Neural progenitor cell (in vitro differentiated cells): ENCODE measurements at places on chromosomes 5 and 9. TPM values are rescaled to one million over a fixed set of nuclear protein-coding genes. Genes with fewer than 3 reads are reported as not detected.

Gene CTNND2
- total RNA-seq: 13.9 and 14.2 TPM in 2 replicates

DNA sequence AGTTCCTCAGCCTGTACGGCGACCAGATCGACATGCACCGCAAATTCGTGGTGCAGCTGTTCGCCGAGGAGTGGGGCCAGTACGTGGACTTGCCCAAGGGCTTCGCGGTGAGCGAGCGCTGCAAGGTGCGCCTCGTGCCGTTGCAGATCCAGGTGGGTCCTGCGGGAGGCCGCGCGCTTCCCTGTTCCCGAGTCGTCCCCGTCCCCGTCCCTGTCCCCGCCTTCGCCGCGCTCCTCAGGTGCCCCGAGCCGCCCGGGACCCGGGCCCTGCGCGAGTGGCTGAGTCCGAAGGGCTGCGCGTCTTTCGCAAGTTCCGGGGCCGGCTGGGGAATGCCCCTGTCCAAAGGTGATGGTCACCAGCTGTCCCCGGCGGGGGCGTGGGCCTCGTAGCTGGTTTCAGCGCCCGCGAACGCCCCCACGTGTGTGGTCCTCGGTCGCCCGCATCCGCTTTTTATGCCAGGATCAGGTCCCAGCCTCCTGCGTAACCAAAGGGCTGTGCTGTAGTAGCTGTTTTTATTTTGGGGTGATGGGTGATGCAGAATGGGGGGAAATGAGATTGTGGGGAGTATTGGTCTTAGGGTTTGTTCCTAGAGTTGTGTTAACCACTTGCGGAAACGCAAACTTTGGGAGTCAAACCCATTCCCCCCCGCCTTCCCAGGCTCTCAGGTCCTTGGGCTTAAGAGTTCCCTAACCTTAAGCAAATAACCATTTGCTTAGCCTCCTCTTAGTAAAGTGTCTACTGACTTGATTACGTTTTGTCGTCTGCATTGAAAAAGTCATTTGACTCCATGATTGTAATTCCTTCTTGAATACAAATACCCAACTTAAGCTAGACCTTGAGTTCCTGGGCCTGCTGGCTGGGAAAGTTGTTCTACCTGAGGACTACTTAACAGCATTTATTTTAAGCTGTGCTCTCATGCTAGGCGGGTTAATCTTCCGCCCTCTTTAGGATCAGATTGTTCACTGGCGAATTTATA lies 663 bp downstream of the ISOC1 start:
- no peaks in the 10 kb centered on the region for H3K36me3 ChIP-seq
- peak overlapping the region; percentile 64 for H3K4me3 ChIP-seq
- peak; percentile 78 for DNase-seq
- peaks cover 37% of the 10 kb centered on the region for H3K27me3 ChIP-seq
- peaks cover 9% of the 10 kb centered on the region for H3K4me1 ChIP-seq

Gene SPATA31A3
- not detected in 2 replicates for total RNA-seq

Gene TLE1
- 51.9 and 54.7 TPM in 2 replicates for total RNA-seq

DNA sequence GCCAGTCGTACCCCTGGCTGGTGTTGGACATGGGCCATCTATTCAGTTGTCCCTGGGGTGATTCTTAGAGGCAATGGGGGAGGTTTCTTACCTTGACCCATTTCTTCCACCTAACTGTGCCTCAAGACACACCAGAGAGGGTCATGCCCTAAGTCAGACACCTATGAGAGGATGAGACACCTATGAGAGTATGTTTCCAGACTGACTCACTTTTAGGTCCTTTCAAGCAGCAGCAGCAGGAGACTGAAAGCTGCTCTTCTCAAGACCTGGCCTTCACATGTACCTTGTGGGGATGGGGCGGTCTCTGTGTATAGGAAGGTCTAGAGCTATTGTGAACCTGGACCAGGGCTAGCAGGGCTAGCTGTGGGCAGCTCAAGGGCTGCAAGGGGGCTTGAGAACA lies 130.1 kb downstream of the TENT4A start:
- H3K4me1 ChIP-seq: no peaks in the 10 kb centered on the region
- H3K36me3 ChIP-seq: no peaks in the 10 kb centered on the region
- H3K27ac ChIP-seq: no peak overlapping the region
- no peak for DNase-seq
- no peak overlapping the region for H3K4me3 ChIP-seq

GRCh38 chr5:94693043-94693822 lies 74.8 kb downstream of the SLF1 start:
- no peak overlapping the region for H3K4me3 ChIP-seq
- peak; percentile 40 for DNase-seq
- H3K4me1 ChIP-seq: no peaks in the 10 kb centered on the region
- H3K36me3 ChIP-seq: peaks cover 10% of the 10 kb centered on the region
- H3K27me3 ChIP-seq: no peaks in the 10 kb centered on the region

DNA sequence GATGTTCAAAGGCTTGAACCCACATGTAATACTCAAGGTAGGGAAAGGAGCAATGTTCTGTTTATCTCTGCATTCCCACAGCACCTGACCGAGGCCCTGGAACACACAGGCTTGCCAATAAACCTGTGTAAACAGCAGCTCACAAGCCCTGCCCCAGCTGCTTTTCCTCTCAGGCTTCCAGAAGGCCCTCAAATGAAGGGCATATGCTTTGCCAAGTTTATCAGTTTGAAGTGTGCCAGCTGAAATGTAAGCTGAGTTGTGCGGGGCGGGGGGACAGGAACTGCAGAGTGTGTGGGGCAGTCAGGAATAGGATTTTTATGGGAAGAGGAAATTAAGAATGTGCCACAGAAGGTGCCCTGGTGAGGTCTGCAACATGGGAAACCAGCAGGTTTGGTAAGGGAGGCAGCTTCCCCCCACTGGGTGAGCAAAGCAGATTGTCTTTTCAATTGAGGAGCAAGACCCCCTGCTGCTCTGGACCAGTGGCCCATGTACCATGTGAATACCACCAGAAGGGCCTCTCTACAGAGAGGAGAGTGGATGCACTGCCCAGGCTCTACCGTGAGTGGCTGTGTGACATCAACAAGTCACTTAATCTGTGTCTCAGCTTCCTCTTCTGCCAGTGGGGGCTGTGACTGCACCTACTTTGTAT lies 194.8 kb downstream of the SPOCK1 start:
- no peaks in the 10 kb centered on the region for H3K27me3 ChIP-seq
- H3K4me1 ChIP-seq: peaks cover 19% of the 10 kb centered on the region
- no peak for DNase-seq
- H3K4me3 ChIP-seq: no peak overlapping the region

GRCh38 chr5:125928663-125929062 lies 494.5 kb upstream of the GRAMD2B start:
- H3K36me3 ChIP-seq: no peaks in the 10 kb centered on the region
- H3K27ac ChIP-seq: no peak overlapping the region
- no peak overlapping the region for H3K4me3 ChIP-seq
- no peak for DNase-seq

DNA sequence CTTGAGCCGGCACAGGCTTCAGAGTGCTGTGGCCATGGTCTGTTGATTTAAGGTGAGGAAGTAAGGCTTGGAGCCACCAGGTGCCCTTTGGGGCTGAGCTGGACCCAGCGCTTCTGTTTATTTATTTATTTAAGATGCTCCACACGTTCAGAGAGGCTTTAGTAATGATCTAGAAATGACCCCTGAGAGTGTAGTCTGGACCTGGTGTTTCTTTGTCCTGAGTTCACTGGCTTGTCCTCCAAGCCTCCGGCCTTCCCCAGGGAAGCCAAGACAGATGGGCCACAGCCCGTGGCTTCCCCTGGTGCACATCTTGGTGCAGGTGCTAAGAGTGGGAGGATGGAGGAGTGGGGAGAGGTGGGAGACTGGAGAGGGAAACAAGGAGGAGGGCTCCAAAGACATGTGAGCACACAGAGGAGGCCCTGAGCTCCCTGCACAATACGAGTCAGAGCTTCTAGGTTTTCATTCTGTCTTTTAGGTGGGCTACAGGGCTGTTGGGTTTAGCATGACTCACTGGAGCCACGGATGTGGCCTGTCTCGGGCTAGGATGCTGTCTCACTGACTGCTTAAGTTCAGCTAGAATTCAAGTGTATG lies 56.9 kb downstream of the AHRR start:
- H3K27ac ChIP-seq: no peak overlapping the region
- H3K27me3 ChIP-seq: peaks cover 30% of the 10 kb centered on the region
- H3K36me3 ChIP-seq: no peaks in the 10 kb centered on the region
- peaks cover 1% of the 10 kb centered on the region for H3K4me1 ChIP-seq
- no peak overlapping the region for H3K4me3 ChIP-seq
- no peak for DNase-seq

- H3K27ac ChIP-seq: peak within 1 kb of the TSS; percentile 90
- no peaks in the 10 kb centered on the region for H3K36me3 ChIP-seq
- peak; percentile 99 for DNase-seq
These were observed at the start of gene BRD3 for GRCh38 chr9:134067904-134068743. Gene BRD3 (minus strand): TSS chr9:134068026. CDS start chr9:134053477, 14,549 bp downstream.

Gene PPP1R26
- total RNA-seq: 23.0 and 48.7 TPM in 2 replicates

DNA sequence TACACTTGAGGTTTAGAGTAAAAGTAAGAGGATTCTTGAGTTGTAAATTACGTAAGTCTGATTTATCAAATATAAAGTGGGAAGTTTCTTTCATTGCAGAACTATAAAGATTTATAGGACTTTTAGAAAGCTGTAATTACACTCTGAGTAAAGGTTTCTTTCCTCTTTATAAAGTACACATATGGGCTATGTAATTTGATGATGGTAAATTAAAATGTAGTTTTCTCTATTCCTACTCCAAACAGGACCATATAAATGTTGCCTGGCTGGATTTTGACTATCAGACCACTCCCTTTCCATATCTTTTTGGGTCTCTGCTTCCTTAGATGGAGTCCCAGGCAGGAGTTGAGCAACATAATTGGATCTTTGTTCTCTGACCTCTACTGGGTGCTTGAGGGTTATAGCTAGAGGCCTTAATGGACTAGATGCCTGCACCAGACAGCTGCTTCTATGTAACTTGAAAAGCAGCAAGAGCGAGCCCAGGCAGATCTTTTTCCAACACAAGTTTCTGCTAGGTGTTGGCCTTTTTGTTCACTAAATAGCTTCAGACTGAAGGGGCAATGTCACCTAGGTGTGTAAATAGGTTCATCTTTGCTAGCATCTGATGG lies 11.4 kb upstream of the TEX48 start:
- H3K36me3 ChIP-seq: no peaks in the 10 kb centered on the region
- H3K27me3 ChIP-seq: no peaks in the 10 kb centered on the region
- no peaks in the 10 kb centered on the region for H3K4me1 ChIP-seq
- H3K4me3 ChIP-seq: no peak overlapping the region

GRCh38 chr9:25284365-25284764 lies 393.9 kb downstream of the TUSC1 start:
- H3K4me1 ChIP-seq: no peaks in the 10 kb centered on the region
- no peak overlapping the region for H3K27ac ChIP-seq
- H3K4me3 ChIP-seq: no peak overlapping the region
- H3K36me3 ChIP-seq: no peaks in the 10 kb centered on the region
- H3K27me3 ChIP-seq: no peaks in the 10 kb centered on the region

GRCh38 chr9:6302417-6302816 lies 25.8 kb upstream of the TPD52L3 start:
- no peak for DNase-seq
- H3K4me3 ChIP-seq: no peak overlapping the region
- no peaks in the 10 kb centered on the region for H3K27me3 ChIP-seq

DNA sequence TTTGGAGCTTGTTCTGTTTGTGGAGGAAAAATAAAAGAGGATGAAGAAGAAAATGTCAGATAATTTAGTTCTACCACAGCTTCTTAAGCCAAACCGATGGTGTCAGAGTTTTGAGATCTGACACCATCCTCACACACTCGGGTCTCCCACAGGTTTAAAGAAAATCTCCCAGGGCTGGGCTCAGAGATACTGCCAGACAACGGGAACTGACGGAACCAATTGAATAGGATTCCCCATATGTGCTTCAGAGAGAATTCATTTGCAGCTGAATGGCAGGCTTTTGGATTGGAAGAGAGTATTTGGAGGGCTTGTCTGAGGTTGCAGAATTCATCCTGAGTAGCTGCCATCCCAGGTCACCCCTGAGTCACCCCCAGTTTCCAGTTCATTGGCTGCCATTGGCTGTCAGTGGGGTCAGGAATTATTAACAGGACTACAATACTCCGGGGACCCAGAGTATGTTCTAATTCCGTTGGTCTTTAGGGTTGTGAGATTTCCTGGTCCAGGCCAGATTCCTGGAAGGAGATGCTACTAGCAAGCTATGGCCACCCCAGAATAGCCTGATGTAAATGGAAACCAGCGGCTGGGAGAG lies 131.3 kb downstream of the PDZD2 start:
- DNase-seq: peak; percentile 25
- H3K4me1 ChIP-seq: peaks cover 14% of the 10 kb centered on the region
- no peak overlapping the region for H3K4me3 ChIP-seq
- H3K27ac ChIP-seq: no peak overlapping the region
- no peaks in the 10 kb centered on the region for H3K36me3 ChIP-seq

- DNase-seq: no peak
- H3K4me1 ChIP-seq: no peaks in the 10 kb centered on the region
- H3K27ac ChIP-seq: no peak overlapping the region
- H3K36me3 ChIP-seq: no peaks in the 10 kb centered on the region
These were observed 26.7 kb upstream of the FSD1L start for GRCh38 chr9:105421154-105421553.

- no peaks in the 10 kb centered on the region for H3K27me3 ChIP-seq
- no peaks in the 10 kb centered on the region for H3K36me3 ChIP-seq
- H3K27ac ChIP-seq: no peak overlapping the region
- peak; percentile 8 for DNase-seq
These were observed 86.3 kb upstream of the GRHPR start for GRCh38 chr9:37336150-37336549.

Gene PLAC8L1
- total RNA-seq: 0.51 TPM in 1 of 2 replicates, not detected in the other

DNA sequence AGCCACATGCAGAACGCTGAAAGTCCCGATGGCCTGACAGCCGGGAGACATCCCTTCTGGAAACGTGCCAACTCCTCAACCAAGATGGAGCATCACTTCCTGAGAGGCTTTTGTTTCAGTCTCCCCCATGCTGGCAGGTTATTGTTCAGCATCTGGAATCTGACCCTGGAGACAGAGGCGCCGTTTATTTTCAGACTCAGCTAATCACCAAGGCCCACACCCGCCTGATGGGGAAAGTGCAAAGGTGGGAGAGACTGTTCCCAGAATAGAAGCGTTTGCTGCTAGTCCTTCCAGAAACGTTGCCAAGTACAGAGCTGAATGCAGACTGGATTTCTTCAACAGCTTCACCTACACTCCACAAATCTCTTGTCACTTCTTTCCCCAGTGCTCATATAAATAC lies 41.8 kb upstream of the S1PR3 start:
- no peaks in the 10 kb centered on the region for H3K36me3 ChIP-seq
- no peak overlapping the region for H3K27ac ChIP-seq
- H3K4me3 ChIP-seq: no peak overlapping the region
- H3K27me3 ChIP-seq: no peaks in the 10 kb centered on the region
- DNase-seq: peak; percentile 52

DNA sequence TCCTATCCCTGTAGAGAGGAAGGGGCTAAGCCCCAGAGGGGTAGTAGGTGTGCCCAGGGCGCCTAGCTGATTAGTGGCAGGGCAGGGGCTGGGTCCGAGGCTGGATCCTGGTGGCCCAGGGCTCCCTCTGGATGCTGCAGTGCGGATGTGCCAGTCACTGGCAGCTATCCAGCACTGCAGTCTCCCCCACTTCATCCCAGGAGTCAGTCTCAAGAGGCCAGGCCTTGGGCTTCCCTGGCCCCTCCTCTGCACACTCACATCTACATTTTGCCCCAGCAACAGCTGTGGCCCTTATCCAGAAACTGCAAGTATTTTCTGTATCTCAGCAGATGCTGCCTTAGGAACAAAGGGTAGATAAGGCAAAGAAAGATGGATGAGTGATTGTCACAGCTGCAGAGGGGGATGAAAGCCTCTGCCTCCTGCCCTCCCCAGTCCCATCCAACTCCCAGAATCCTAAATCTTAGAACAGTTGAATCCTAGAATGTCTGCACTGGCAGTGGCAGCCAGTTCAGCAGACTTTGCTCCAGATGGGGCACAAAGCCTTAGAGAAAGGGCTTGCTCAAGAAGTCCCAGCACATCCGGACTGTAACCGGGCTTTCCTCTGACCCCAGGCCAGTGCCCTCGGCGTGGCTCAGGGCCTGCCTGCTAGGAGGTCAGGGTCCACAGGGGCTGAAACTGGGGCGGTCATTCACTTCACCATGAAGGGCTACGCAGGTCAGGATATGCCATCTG lies 1.6 kb downstream of the ANXA6 start:
- H3K36me3 ChIP-seq: no peaks in the 10 kb centered on the region
- H3K4me3 ChIP-seq: no peak overlapping the region
- H3K27me3 ChIP-seq: peaks cover 13% of the 10 kb centered on the region
- H3K27ac ChIP-seq: no peak overlapping the region
